ENCODE measurements at places on chromosomes 13 and 19.

- DNase-seq = no peak
These were observed 29.9 kb downstream of the RGCC start for GRCh38 chr13:41487222-41487621.

DNA sequence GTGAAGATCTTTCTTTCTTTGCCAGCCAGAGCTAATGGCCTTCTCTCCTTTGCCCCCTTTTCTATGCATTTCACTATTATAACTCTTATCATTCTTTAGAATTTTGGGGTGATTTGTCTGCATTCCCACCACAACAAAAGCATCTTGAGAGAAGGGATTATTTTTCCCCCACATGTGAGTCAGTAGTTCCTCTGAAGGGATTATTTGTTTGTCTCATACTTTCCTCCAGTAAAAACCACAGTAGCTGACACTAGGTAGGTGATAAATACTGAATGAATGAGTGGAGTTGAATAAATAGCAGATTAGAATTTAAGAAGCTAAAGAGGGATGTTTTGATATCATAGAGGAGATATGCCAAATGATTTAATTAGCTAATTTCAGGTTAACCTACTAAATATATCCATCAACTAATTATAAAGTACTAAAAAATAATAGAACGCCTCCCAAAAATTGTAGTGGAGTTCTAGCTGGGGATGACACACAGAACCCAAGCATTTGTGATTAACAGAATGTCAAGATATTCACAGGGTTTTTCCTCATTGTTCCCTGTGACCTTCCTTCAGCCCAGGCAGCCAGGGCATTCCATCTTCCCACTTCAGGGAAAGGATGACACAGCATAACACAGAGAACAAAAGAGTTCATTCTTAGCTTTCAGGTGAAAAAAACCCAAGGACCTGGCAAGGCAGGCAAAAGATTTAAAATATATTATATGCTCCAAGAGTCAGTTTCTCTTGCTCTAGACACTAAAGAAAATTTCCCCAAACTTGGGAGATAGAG is 3.5 kb upstream of the TBC1D4 start:
- DNase-seq = no peak

GRCh38 chr19:46746281-46747057 is at the start of gene STRN4:
STRN4 (minus strand) TSS chr19:46746450; CDS start chr19:46746430, 20 bp downstream.
- DNase-seq = no peak

DNA sequence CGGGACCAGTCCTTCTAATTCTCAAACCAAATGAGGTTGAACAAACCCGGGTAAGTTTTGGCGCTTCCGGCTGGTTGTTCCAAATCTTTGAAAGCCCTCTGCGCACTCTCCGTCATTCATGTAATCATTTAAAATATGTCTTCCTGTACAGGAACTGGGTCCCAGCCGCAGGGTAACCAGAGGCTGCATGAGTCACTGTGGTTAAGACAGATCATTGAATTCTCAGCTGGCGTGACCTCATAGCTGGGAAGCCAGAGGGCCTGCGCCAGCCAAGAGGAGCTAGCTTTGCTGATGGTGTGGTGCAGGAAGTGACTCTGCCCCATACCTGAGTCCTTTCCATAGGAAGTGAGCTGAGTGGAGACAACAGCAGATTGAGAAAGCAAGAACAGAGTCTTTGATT is 135.2 kb downstream of the TSHZ3 start:
- DNase-seq = peak; percentile 98

GRCh38 chr19:51668216-51668615 is 21.6 kb upstream of the SIGLEC14 start:
- no peak for DNase-seq

DNA sequence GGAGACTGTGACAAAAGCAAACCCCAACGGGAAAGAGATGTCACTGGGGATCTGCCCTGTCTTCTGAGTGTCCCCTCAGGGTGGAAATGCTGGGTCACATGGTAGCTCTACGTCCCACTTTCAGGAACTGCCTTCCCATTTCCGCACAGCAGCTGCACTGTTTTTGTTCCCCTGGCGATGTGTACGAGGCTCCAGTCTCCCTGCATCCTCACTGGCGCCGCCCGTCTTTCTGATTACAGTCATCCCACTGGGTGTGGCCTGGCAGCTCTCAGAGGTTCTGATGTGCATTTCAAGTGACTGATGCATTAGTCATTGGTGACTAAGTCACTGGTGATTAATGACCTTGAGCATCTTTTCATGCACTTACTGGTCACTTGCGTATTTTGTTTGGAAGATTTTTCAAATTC is 21.2 kb downstream of the PCID2 start:
- peak; percentile 99 for DNase-seq

DNA sequence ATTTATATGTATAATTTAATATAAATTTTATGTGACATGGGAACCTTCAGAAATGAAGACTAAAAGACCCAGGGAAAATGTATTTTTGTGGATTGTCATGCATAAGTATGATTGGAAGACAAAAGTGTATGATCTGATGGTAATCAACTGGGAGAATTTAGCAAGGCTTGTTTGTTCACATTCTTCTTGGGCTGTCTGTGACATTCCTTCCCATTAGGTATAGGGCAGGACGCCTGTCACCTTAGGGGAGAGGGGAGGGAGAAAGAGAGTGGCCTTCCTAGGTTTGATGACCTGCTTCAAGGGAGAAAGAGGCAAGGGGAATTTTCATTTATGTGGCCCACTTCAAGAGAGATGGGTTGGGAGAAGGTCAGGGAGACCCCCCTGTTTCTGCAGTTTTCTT is 22.4 kb downstream of the PIBF1 start:
- DNase-seq = no peak

DNA sequence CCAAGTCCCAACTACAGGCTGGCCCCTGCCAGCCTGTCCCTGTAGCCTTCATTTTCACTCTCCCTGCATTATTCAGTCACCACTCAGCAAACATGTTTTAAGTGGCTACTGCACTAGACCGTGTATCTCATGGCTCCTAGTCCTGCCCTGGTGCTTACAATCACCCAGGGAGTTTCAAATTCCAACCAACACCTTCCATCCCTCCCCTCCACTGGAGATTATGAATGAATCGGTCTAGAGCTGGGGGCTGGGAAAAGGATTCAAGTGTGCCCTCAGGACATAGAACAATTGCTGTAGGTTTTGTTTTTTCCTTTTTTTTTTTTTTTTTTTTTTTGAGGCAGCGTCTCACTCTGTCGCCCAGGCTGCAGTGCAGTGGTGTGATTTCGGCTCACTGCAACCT is 15.0 kb upstream of the TNFAIP8L1 start:
- no peak for DNase-seq

DNA sequence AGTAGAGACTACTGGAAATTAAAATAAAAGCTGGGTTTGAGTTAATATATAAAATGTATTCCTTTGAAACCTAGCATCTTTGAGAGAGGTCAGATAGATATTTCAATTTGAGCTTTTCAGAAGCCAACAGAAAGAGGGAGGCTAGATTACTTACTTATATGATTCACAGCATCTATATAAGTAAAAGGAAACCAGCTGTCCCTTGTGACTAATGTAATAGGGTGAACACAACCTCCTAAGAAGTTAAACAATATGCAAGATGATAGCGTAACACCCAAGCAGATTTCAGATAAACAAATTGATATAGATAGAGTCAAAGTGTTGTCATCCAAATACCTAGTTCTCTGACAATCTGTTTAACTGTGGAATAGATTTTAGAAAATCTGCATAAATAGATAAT is 393.5 kb upstream of the GPC6 start:
- no peak for DNase-seq

DNA sequence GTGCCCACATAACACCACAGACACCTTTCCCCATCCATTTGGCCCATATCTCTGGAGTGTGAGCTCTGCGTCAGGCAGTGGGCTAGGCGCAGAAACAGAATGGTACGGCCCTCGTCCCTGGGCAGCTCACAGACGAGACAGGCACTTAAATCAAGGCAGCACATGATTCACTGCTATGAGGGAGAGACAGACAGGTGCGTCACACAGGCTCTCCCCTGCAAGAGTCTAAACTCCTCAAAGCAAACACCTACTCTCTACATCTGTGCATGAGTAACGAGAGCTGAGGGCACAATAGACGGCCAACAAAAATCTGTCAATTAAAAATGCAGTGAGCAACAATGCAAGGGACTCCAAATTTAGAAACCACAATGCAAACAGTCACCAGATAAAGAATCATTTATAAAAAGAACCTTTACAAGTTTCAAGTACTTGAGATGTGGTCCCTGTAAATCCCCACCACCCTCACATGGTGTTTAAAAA is 348.9 kb downstream of the UQCRFS1 start:
- no peak for DNase-seq

DNA sequence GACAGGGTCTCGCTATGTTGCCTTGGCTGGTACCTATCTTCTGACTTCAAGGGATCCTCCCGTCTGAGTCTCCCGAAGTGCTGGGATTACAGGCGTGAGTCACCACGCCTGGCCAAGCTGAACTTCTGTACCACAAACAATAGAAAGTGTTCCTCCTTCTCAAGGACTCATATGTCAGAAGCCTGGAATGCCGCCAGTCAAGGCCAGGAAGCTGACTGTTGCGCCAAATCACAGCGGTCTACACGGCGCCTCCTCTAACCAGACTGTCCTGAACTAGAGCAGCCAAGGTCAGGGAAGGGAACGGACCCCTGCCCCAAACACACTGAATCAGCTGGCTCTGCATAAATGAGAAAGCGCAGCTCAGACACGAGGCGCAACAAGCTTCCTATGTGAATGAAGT is 14.6 kb downstream of the RAB20 start:
- DNase-seq = no peak

DNA sequence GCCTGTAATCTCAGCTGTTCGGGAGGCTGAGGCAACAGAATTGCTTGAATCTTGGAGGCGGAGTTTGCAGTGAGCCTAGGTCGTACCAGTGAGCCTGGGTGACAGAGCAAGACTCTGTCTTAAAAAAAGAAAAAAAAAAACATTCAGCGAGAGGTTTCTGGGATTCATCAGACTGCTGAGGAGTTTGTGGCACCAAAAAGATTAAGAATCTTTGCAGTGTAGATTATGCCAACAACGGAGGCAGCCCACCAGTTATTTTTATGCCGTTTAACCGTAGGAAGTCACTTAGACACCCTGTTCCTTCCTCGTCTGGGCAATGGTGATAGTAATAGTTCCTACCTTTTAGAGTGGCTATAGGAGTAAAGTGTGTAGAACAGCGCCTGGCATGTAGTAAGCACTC is 2.5 kb downstream of the COX6B1 start:
- no peak for DNase-seq

DNA sequence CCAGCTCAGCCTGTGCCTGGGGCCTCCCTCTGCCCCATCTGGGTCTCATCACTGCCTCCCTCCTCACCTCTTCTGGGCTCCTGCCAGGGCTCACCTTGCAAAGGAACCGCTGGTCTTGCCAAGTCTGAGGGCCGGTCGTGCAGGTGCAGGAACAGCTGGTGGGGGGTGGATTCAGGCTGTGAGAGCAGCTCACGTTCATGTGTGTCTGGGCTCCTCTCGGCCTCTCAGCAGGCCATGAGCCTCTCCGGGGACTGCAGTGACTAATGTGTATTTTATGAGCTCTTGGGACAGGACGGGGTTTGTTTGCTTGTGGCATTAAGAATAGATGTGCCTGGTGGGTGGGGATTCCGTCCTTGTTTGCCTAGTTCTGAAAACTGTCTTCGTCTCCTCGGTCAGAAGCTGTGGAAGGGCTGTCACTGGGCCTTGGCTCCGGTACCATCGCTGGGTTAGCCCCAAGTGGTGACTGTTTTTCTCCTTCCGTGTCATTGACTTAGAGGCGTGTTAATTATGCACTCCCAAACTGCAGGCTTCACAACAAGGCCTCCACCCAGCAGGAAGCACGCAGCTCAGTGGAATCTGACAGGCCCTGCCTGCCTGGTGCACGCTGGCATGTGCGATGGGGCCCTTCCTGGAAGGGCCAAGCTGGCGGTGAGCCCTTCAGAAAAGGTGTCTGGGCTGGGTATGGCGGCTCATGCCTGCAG is 77.6 kb downstream of the KDM4B start:
- DNase-seq = no peak

- DNase-seq = no peak
These were observed 19.1 kb downstream of the C19orf12 start for GRCh38 chr19:29695765-29696564.

DNA sequence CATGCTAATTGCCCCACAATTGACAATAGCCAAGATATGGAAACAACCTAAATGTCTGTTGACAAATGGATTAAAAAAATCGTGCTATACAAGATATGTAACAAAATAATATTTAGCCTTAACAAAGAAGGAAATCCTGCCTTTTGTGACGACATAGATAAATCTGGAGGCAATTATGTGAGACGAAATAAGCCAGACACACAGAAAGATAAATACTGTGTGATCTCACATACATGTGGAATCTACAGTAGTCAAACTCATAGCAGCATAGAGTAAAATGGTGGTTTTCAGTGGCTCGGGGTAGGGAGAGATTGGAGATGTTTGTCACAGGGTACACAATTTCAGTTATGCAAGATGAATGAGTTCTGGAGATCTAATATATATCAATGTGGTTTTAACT is 895.8 kb downstream of the SLITRK6 start:
- no peak for DNase-seq

DNA sequence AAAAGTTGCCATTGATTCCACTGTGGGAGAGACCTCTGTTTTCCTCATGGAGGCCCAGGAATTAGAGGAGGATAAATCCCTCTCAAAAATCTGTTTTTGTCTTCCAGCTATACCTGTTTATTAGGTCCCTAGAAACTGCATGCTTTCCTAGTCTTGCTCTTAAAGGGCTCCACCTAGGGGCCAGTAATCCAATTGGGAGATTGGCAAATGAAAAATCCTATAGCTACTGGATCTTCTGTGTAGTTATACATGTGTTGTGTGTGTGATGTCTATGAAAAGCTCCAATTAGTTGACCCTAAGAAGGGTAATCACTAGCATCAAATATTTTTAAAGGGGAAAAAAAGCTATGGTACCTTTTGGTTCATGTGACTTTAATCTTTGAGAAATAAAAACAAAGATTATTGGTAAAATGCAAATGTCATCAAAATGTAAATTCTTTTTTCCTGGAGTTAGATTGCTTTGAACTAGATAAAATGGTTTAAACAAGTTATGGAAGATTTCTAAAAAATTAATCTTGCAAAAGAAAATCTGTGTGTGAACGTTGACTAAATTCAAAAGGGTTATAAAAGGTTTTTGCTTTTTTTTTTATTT is 63.4 kb upstream of the C1QTNF9B start:
- no peak for DNase-seq

- DNase-seq = no peak
These were observed 228.6 kb downstream of the LMO7 start for GRCh38 chr13:75864718-75865117.

DNA sequence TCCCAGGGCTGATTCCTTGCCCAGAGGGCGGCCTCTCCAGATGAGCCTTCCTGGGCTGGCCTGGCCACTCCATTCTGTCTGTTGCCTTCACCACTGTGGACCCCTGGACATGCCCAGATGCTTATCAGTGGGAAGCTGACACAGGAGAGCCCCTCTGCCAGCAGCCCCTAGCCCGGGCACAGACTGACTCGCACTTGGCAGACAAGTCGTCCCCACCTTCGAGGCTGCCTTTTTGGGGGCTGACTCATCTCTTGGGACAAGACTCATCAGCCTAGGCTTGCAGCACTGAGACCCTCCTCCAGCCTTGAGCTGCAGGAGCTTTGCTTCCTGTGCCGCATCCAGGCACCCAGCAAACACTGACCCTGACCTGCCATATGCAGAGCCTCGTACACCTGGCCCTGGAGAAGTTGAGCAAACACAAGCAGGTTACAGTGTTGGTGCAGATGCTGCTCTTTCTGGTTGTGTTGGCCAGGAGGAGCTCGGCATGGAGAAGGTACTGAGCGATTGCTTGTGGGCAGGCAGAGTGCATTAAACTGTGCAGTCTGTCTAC is 8.1 kb downstream of the CHST8 start:
- no peak for DNase-seq

- DNase-seq = no peak
These were observed 777.9 kb downstream of the DACH1 start for GRCh38 chr13:71089056-71089455.

Data from HFF-Myc (cell line).